ENCODE measurements at places on chromosomes 6 and 20.

DNA sequence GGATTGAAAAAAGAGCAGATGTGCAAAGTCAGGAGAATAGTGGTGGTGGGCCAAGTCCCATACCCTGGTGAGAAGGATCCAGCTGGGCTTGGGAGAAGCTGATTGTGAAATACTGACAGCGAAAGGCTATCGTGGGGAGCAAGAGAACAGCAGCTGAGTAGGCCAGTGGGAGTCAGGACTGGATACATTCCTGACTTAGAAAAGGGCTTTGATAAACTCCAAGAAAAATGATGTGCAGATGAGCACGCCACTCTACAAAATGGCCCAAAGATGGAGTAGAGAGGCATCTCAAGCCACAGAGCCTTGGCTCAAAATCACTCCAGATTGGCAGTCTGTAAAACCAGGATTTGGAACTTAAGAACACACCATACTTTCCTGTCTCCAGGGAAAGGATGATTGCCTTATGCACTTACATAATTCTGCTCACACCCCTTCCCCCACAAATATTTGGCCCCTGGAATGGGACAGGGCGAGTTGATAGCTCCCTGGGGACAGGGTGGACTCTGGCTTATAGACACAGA lies 578.7 kb downstream of the MAFB start:
- DNase-seq: no peak

DNA sequence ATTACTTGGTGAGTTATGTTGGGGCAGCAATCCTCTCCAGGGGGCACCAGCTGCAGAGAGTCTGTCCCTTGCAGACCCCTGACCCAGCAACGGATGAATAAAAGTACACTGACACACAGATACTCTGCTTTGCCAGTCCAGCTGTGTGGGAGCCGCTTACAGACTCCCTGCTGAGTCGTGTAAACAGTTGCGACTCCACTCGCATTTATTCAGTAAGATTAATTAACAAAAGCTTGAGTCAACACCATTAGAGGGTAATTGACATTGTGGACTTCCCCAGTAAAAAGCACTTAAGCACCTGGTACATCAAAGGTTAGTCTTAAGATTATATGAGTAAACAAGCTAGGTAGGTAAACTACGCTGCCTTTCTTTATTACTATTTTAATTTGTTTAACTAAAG lies 92.0 kb upstream of the TMEM181 start:
- no peak for DNase-seq

GRCh38 chr20:63795178-63795830 lies 35.8 kb downstream of the ZBTB46 start:
- no peak for DNase-seq

- peak; percentile 77 for DNase-seq
Measured at GRCh38 chr6:26175428-26176181, 88.4 kb downstream of the HFE start.

GRCh38 chr6:35090734-35091133 lies 50.4 kb downstream of the TCP11 start:
- DNase-seq: no peak

DNA sequence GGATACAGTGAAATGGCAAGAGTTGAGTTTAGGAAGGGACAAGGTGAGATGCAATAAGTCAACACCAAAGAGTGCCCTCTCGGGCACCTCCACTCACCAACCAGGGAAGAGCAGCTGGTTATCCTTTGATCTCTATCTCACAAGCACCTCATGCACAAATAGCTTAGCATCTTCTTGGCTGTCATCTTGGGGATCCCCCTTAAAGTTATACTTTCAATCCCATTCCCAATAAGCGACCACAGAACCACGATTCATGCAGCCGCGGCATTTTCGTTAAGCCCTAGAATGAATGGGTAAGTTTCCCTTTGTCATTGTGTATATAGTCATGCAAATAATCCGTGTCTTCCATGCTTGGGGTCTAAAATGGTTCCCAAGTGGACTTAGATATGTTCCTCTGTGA lies 73.5 kb downstream of the ADTRP start:
- DNase-seq: no peak

DNA sequence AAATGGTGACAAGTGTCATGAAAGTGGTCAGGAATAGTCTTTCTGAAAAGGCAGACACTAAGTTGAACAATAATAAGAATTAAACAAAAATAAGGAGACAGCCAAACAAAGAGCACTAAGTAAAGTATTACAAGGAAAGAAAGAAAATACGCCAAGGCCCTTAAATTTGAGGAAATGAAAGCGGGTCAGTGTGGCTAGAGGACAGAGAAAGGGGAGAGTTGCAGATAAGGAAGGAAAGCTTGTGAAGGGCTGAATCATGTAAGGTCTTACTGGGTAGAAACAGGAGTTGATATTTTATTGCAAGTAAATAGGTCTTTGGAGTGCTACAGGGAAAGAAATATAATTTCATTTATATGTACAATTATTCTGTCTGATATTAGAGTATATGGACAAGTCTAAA lies 732.1 kb downstream of the EPHA7 start:
- no peak for DNase-seq

- DNase-seq: no peak
Measured at GRCh38 chr6:83597051-83597450, 84.7 kb downstream of the PRSS35 start.

DNA sequence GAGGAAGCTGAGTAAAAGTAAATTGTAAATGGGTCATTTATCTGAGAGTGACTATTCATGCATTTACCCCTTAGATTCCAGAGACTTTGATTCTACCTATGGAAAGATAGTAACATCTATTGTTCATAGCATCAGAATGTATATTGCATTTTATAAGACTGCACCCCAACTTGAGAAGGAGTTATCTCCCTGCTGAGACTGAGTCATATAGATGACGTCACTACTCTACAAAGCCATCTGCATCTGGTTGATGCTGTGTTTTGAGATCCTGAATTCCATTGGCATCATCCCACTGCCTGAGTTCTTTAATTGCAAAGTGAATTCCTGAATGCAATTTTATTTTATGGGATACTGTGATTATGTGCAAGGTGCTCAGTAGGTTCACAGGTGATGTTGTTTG lies 444.0 kb upstream of the SLC35B3 start:
- no peak for DNase-seq
